Stimulated activated CD4-positive, alpha-beta T cell treated with anti-CD3 and anti-CD28 coated beads, Interleukin-15, amount 100 ng/mL, for 1 hour (primary cell): ENCODE measurements at places on chromosomes 7 and 10.
A peak's percentile ranks its signal among the peaks of the same experiment; 100 is the strongest.

DNA sequence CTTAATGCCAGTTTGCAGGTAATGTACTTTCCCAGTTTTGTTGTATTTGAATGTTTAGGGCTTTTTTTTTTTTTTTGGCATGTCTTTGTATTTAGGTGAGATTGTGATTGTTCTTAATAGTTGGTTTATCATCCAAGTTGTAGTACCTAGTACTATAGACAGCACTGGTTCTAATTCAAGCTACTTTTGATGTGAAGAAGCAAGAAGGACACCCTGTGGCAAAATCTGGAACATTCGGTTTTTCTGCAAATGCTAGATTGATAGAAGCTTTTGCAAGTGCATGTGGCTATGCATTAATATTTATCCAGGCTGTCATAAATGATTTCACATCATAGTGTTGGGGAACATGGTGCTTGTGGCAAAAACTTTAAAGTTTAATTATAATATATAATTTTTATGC is 248.9 kb downstream of the FOXP2 start:
- DNase-seq: no peak

DNA sequence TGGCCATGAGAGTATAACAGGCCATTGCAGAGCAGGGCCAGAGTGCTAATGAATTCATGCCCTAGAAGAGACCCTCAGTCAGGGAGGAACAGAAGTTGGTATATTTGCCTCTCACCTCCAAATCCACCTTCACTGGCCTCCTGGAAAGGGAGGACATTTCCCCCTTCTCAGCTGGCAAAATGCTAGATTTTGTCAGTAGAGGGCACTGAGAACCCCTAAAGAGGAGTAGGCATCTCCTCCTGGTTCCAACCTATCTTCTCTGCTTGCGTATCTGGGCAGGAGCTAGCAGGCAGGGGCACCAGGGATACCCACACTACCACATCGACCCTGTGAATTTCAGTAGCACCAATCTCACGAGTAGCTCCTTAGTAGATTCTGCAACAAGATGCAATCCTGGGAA is 79.8 kb upstream of the GHITM start:
- no peak for DNase-seq

DNA sequence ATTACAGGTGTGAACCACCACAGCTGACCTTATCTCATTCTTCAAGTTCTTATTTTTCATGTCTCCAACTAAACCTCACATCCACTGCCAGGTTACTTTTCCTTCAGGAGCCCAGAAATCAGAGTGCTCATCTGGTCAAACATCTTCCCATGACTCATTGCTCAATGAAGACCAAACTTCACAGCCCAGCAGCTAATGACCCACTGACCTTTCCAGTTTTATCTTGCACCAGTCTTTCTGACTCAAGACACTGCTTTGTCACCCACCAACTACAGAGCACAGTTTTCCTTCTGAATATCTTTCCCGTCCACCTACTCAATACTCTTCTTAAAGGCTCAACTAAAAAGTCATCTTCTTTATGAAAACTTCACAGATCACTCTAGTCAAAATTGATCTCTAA is 245.1 kb downstream of the CHCHD3 start:
- no peak for DNase-seq

- no peak for DNase-seq
Observed at GRCh38 chr7:38453826-38454225, 177.3 kb downstream of the AMPH start.

DNA sequence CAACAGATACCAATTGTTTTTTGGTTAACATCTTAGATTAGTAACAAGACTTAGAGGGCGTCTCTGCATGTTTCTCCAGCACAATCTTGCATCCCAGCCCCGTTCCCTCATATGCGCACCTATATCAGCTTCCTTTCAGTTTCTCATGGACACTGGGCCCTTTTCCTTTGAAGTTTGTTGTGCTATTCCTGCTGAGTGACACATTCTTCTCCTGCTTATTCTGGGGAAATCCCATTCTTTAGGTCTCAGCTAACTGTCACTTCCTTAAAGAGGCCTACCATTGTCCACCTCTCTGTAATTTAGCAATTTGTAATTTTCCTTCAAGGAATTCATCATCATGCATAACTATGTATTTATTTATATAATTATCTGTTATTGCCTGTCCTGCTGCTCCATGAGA is 110.3 kb upstream of the STEAP1B start:
- DNase-seq: no peak

- no peak for DNase-seq
Observed at GRCh38 chr10:15339892-15340291, 31.2 kb downstream of the FAM171A1 start.

DNA sequence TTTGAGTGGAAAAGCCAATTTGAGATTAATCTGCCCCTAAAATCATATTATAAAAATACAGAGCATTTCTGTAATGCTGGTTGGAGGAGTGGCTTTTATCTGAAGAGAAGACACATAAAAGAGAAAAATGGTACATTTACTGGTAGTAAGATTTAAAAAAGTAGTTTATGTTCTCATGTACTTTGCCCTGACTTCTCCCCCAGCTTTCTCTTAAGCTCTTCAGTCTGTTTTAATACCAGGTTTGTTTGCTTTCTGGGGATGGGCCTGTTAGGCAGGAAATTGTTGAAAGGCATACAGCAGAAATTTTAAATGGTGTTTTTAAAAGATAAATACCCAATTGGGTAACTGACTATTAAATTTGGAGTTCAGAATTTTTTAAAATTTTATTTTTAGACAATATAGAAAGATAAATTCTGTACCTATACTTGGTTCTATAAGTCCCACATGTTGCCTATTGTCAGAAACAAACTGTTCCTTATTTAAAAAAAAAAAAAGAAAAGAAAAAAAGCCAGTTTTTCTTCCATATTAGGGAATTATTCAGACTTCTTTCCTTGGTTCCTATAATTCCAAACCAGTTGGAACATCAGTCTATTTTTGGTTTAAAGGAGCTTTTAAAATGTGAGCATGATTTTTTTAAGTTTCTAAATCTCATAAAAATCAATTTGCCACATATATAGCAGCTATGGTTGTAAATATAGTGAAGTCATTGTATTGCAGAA is 136.6 kb downstream of the ARID5B start:
- no peak for DNase-seq

GRCh38 chr7:85995101-85995500 is 648.6 kb upstream of the GRM3 start:
- DNase-seq: no peak

- no peak for DNase-seq
Observed at GRCh38 chr10:17744341-17744861, 7.6 kb upstream of the TMEM236 start.

DNA sequence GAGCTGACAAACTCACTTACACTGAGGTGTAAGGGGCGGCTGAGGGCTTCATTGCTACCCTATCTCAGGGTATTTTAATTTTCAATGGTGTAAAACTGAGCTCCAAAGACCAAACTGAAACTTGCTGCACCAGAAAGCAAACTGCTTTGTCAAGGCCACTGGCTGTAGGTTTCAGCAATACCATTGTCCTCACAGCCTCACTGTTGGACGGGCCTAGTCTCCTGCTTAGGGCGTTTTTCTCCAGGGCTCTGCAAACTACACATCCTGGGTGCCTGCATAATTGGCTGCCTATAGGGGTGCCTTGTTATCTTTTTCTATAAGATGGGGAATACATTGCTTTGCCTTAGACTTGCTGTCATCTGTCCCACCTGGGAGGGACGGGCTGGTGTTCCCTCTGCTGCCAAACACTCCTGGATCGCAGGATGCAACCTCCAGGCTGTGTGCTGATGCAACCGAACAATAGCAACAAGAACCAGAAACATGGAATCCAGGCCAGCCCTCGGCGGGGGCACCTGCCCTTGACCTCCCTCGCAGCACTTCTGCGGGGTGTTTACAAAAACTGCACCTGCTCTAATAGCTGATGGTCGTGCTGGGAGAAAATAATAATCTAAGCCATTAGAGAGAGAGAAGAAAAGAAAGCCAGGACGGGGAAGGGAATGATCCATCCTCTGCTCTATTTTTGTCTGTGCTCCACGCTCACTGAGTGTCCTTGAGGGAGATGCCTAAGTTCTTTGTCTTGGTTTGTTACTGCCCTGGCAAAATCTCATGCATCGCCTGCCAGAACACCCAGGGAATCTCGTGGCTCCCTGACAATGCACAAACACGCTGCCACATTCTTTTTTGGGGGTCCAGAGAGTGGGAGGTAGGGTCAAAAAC is 104.5 kb downstream of the GALNT17 start:
- no peak for DNase-seq

GRCh38 chr7:67773081-67773480 is 776.4 kb downstream of the TYW1 start:
- no peak for DNase-seq

DNA sequence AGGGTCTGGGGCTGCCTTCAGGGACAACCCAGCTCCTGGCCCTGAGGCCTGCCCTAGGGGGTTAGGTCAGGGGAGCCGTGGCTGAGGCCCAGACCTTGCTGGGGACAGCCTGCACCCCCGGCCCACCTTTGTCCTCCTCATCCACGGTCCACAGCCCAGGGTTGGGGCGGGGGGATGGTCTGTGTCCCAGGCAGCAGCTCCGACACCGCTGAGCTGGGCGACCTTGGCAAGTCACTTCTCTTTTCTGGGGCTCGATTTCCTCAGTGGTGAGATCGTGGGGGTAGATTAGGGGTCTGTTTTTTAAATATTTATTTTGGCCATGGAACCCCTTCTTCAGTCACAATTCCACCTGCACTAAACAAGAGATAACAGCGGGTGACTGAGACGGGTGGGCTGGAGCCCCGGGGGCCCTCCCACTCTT is 30.9 kb downstream of the DNAJB12 start:
- DNase-seq: no peak

DNA sequence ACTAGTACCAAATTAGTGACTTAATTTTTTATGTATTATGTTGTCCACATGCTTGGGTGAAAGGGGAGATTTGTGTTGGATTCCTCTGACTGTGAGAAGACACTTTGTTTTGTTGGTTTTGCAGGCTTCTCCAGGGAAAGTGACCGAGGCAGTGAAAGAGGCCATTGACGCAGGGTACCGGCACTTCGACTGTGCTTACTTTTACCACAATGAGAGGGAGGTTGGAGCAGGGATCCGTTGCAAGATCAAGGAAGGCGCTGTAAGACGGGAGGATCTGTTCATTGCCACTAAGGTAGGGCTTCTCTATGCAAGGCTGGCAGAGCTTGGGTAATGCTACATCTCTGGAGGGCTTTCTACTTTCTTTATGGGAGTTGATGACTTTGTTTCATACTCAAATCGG is 4.5 kb downstream of the AKR1E2 start:
- DNase-seq: no peak

DNA sequence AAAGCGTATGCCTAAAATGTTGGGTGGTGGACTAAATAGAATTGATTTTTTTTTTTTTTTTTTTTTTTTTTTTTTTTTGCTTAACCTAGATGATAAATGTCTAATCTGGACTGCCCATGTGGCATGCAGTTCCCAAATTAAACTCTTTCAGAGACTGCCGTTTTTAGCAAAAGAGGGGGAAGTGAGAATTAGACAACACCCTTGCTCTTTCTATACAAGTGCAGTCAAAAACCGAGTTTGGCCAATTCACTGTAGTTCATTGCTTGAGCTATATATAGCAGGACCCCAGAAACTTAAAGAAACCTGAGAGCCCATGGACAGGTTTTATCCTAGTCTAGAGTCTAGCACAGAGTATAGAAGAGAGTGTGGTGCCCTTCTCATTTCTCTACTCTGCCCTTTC is 141.9 kb downstream of the GRM3 start:
- DNase-seq: no peak

DNA sequence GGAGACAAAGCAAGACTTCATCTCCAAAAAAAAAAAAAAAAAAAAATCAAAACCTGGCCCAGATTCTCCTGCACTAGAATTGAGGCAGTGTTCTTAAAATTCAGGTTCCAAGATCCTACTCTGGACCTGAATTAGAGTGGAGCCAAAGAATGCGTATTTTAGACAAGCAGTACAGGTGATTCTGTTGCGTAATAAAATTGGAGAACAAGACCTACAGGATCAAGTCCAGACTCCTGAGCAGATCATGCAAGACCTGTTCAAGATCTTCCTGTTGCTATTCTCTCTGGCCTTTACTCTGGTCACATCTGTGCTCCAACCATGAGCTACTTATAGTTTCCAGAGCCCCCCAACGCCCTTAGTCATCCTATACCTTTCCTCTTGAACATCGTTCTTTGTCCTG is 51.5 kb upstream of the RSBN1L start:
- no peak for DNase-seq

DNA sequence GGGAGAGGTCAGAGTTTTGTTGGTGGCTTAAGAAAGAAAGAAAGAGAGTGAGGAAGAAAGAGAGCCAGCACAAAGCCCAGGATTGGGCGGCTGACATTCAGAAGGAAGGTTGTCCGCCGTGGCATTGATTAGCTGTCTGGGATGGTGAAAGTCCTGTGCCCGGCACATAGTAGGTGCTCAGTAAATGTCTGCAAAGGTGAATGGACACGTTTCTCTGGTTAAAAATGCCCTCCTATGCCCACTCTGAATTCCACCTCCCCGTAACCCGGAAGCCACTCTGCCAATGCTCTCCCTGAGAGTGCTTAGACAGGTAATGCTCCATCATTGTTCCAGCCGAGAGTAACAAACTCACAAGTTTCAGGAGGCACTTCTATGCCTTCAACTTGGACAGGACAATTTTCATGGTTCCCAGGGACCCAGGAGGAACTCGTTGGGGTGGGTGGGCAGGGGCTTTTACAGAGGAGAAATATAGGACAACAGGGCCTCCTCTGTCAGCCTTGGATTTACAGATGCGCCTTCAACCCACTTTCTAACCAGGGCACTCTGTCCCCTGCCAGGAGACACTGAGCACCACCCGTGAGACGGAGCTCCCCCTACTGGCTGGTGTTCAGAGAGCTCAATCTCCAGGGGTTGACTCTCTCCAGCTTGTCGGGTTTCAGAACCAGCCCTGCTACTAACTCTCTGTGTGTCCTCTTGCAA is 411.5 kb upstream of the ZMIZ1 start:
- peak; percentile 47 for DNase-seq

GRCh38 chr7:1495564-1496242 is 8.5 kb downstream of the INTS1 start:
- DNase-seq: no peak

DNA sequence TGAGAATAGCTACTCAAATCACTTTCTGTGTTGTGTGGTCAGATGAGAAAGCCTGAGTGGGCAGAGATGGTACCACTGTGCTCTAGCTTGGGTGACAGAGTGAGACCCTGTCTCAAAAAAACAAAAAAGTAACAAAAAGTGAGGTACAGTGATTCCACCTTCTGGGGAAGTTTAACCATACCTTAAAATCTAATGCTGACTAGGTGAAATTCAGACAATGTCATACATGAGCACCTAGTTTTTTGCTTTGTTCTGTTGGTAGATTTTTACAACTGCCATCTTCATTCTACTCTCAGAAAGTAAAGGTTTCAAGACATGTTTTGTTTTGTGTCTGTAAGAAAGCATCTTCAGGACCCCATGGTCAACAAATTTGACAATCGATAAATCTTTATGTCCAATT is 144.2 kb downstream of the ARHGAP21 start:
- no peak for DNase-seq

DNA sequence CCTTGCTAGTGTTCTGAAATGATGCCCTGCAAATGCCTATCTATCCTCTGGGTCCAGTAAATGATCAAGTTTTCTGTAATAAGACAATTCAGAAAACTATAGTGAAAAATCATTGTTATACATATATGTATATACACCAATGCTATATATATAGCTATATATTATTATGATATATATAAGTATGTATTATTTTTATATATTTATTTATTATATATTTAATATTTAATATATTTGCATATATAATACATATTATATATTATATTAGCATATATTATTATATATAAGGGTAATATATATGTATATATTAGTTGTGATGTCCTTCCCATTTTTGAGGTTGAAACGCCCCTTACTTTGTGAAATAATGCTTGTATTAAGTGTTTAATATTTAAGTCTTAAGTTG is 181.4 kb upstream of the CACNA2D1 start:
- no peak for DNase-seq

- DNase-seq: no peak
Observed at GRCh38 chr7:98930921-98931320, 52.6 kb downstream of the TRRAP start.
